Substantia nigra (tissue), 51 donors: ENCODE measurements at places on chromosomes 11 and 22.

DNA sequence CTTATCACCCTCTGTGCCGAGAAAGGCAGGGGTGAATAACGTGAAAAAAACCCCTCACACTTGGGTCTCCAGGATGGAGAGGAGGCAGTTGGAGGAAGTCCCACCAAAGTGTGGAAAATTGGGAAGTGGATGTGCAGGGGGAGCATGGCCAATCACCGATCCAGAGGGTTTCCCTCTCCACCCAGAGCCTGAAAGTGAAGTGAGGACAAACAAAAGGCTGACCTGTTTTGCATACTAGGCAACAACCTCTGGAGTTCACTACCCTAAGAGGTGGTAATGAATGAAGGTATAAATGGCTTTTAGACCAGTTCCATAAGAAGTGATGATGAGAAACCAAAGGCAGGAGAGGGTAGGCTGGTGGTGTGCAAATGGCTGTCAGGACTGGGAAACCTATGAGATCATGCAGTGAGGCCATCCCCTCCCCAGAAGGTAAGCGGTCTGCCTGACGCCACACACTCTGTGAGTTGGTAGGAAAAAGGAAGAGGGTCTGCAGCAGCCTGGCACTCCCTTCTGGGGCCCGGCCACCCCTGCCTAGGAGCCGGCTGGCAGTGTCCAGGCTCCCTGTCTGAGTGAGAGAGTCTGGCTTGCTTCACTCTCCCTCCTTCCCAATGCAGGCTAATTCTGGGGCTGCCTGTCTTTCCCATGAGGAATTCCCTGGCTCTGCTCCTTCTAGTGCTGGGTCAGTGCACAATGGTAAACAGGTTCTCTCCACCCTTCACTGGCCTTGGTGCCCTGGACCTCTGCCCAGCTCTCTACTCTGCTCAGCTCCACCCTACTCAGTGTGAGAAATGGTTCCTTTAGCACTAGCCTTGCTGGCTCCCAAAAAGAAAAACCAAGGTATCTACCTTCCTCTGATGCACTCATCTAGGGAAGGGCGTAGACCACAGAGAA lies 15.6 kb downstream of the TBC1D10A start:
- DNase-seq: no peak

- no peak for DNase-seq
These were observed 70.7 kb upstream of the THY1 start for GRCh38 chr11:119493712-119494111.

DNA sequence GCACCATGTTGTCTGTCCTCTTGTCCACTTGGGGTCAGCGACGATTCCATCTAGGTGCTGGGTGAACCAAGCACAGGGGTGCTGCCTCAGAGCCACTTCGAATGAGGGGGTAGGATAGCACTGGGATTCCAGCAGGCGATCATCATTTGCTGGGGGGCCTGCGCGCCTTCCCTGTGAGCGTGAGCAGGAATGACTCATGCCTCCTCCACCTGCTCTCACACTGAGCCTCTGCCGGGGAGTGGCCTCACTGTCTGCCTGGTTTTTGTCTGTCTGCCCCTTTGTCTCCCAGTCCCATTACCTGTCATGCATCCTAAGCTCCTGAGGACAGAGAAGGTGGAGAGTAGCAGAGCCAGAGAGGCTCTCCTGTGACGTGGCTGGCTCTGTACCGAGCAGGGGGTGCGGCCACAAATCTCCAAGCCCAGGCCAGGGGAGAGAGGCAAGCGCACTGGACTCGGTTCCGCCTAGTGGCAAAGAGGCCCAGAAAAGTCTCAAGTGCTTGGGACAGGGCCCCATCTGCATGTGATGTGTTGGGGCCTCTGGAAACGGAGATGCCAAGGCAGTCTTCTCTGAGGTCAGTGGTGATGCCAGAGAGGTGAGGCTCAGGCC lies 30.8 kb downstream of the RSPH14 start:
- DNase-seq: no peak

GRCh38 chr11:7905961-7906429 lies 25.1 kb downstream of the OR10A6 start:
- DNase-seq: no peak

GRCh38 chr11:134139873-134140331 lies 71.0 kb downstream of the JAM3 start:
- peak; percentile 74 for DNase-seq

GRCh38 chr11:72012897-72013721 lies 14.4 kb downstream of the IL18BP start:
- no peak for DNase-seq

DNA sequence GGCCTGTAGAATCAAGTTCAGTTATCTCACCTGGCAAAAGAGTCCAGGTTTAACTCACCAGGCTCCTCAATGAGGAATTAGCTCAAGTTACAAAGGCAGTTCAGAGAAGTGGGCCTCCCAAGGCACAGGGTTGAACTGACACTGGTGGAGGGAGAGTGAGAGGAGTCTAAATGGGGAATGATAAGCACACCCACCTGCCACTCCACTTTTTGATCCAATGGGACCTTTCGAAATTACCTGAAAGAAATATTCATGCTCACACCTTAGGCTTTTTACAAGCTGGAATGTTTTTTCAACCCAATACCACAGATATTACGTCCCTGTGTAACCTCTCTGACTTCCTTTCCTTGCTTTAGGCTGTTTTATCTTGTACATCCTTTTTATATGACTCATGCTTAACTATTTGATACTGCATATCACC lies 642.7 kb upstream of the TENM4 start:
- DNase-seq: no peak

DNA sequence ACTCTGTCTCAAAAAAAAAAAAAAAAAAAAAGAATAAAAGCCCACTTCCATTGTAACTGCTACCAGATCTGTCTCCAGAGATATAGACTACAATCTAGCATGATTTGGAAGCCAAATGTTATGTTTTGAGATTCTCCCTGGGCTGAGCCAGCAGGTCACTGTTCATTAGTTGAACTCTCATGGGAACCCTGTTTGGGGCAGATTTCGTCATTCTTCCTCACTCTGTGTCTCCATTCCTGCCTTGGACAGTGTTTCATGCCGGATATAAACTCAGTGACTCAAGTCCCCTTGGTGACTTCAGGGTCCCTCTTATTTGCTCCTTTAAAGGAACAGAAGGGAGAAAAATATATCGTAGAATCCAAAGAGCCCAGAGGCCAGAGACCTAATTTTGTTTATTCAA lies 378.1 kb downstream of the LARGE1 start:
- no peak for DNase-seq

- no peak for DNase-seq
These were observed 17.5 kb downstream of the ADORA2A start for GRCh38 chr22:24444729-24445466.

DNA sequence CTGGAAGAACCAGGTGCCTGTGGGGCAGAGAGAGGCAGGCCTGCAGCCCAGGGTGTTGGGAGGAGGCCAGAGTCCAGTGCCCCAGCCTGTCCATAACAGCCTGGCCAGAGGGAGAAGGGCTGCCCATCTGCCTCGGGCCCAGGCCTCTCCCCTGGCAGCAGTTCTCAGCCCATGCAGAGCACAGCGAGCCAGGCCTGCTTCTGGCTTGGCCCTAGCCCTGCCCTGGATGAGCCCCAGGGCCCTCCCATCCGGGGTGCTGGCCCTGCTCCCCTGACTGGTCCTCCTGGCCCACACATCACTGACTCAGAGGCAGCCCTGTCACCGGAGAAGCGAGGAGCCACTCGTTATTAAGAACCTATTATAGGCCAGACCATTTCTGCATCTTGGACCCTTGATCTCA lies 19.7 kb upstream of the MYRF start:
- peak; percentile 22 for DNase-seq

GRCh38 chr11:120410622-120411380 lies 74.6 kb downstream of the ARHGEF12 start:
- DNase-seq: no peak

DNA sequence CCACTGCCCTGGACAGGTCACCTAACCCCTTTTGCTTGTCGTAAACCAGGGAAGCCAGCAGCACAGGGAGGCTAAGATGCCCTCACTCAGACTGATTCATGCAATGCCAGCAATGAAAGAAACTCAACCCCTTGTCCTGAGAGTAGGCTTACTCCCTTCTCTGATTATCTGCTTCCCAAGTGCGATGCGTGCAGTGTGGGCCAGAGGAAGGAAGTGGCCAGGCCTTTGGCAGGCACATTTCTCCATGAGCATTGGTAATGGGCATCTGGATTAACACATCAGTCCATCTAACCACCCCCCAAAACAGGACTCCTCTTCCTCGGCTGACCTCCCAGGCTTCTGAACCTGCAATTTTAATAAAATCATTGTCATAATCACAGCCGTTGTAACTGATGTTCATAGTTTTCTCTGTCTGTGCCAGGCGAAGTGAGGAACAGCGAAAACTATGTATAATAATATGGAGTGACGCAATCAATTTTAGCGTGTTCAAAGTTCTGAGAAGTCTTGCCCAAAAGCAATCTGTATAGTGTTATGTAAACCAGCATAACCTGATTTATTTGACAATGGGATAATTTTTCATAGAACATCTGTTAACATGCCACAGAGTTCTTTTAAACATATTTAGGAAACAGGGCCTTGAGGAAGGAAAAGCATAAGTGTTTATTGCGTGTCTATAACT lies 33.9 kb downstream of the TST start:
- DNase-seq: no peak

- no peak for DNase-seq
These were observed 33.4 kb upstream of the API5 start for GRCh38 chr11:43278193-43278956.

- no peak for DNase-seq
These were observed 41.8 kb upstream of the ACCSL start for GRCh38 chr11:44005956-44006355.

DNA sequence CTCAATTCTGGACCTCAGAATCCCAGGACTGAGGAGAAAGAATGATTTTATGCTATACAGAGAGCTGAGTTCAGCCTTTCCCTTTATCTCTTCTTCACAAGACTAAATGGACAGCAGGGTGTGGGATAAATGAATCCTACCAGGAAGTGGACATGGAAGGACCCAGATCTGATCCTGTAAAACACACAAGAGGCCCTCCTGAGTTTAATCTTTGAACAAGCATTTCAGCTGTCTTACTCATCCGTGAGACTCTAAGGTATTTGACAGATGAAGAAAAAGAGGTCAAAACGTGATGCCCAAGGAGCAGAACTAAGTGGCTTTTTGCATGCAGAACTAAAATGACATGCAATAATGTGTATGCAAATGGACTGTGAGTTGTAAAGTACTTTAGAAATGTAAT lies 511.3 kb downstream of the DLG2 start:
- DNase-seq: no peak

DNA sequence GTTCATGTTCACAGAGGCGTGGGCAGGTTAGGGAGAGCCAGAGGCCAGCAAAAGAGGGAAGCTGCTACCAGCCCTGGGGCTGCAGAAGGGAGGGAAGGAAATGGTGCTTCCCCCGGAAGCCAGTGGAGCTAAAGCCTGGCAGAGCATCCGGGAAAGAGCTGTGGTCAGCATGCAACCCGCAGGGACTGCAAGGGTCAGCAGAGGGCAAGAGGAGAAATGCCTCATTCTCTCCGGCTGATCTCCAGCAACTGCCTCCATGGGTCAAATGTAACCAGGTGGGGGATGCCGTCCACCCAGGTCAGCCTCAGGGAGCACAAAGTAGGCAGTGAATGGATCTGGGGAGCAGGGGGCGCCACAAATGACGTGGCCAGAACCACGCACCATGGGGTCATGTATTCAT lies 36.9 kb upstream of the PRR5 start:
- no peak for DNase-seq

- no peak for DNase-seq
These were observed 15.8 kb upstream of the CARS1 start for GRCh38 chr11:3073029-3073435.

DNA sequence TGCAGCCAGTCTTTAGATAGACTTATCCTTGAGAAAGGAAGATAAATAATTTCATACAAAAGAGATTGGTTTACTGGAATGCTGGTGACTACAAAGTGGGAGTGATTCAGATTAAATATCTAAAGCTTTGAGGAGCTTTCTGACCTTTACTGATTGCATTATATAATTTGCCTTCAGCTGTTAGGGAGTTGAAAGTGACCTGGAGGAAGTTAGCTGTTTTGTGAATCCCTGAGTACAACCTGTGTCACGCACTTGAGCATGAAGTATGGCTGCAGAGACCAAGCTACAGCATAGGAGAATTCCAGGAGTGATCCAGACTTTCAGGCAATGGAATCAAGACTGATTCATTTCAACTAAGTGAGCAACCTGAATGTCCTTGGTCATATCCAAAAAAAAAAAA lies 1848.3 kb upstream of the RAG2 start:
- no peak for DNase-seq

- DNase-seq: no peak
These were observed 98.6 kb downstream of the SEZ6L start for GRCh38 chr22:26267856-26268255.

GRCh38 chr11:122715548-122716440 lies 60.3 kb downstream of the UBASH3B start:
- no peak for DNase-seq

DNA sequence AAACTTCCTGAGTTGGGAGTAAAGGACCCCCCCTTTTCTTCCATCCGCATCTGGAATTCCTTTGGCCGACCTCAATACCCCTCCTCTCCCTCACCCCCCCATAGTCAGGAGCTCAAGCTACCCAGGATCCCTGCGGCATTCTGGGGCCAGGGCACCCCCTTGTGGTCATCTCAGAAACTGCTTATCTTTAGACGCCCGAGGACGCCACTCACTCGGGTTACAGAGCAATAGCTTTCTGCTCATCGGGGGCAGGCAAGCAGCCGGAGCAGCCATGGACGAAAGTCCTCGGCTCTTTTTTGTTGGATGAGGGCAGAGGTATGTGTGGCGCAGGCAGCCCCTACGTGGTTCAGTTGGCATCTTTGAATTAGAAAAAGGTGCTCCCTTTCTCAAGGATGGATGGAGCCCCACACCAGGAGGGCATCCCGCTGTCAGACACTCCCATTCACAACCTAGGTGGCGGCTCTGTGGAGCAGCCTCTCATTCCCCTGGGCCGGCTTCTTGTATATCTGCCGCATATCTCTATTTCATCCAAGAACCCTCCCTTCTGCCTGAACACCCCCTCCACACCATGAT lies 2.3 kb downstream of the C1QTNF5 start:
- DNase-seq: peak; percentile 60

GRCh38 chr22:36417281-36417686 lies 29.5 kb upstream of the MYH9 start:
- DNase-seq: no peak

DNA sequence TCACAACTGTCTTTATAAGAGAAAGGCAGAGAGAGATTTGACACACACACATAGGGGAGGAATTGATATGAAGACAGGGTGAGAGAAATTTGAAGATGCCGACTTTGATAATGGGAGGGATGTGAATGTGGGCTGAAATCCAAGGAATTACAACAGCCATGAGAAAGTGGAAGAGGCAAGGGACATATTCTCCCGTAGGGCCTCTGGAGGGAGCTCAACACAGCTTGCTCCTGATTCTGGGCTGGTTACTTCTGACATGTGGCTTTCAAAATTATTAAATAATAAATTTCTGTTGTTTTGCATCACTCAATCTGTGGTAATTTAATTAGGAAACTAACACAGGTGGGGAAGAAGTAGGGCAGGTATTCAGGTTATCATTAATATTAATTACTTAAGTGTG lies 282.9 kb downstream of the LUZP2 start:
- no peak for DNase-seq

- DNase-seq: no peak
These were observed 54.0 kb upstream of the CCDC188 start for GRCh38 chr22:20204806-20205205.

GRCh38 chr11:115652094-115652493 lies 147.9 kb upstream of the CADM1 start:
- no peak for DNase-seq
